H4 (cell line): ENCODE measurements at places on chromosomes 13 and 19. TPM values are rescaled to one million over a fixed set of nuclear protein-coding genes. Genes with fewer than 3 reads are reported as not detected.

Gene OR2Z1
- total RNA-seq: not detected in 2 replicates

Gene TIMM44
- total RNA-seq: 64.9 and 86.8 TPM in 2 replicates

Gene ZNF816
- total RNA-seq: 15.5 and 17.1 TPM in 2 replicates

Gene UQCRFS1
- 29.1 and 37.1 TPM in 2 replicates for total RNA-seq

Gene SUGP2
- 21.7 and 25.2 TPM in 2 replicates for total RNA-seq

Gene MCF2L
- 4.5 and 13.1 TPM in 2 replicates for total RNA-seq

Gene OR10H1
- total RNA-seq: not detected in 2 replicates

Gene PCDH20
- 12.3 and 12.7 TPM in 2 replicates for total RNA-seq

Gene ZNF285
- 0.31 and 0.87 TPM in 2 replicates for total RNA-seq

Gene ZNF229
- total RNA-seq: 6.6 and 9.9 TPM in 2 replicates

Gene HMGB1
- total RNA-seq: 764 and 846 TPM in 2 replicates

Gene TBXA2R
- total RNA-seq: 1.6 TPM in 1 of 2 replicates, not detected in the other

Gene MTMR6
- 13.8 and 15.0 TPM in 2 replicates for total RNA-seq

DNA sequence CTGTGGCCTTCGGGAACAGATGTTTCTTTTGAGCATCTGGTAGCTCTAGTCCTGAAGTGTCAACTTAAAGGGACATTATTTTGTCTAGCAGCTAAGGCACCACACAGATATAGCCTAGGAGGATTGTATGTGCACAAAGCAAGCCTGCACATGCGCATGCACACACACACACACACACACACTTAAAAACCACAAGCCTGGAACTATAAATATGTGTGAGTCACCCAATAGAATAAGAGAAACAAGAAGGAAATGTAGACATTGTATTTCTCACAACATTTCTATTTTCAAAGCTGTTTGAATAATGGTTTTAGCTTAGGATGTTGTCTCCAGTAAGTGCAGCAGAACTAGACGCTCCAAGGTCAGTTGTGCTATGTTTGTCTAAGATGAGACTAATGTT is 516.5 kb downstream of the SUCLA2 start:
- DNase-seq: peak; percentile 44

DNA sequence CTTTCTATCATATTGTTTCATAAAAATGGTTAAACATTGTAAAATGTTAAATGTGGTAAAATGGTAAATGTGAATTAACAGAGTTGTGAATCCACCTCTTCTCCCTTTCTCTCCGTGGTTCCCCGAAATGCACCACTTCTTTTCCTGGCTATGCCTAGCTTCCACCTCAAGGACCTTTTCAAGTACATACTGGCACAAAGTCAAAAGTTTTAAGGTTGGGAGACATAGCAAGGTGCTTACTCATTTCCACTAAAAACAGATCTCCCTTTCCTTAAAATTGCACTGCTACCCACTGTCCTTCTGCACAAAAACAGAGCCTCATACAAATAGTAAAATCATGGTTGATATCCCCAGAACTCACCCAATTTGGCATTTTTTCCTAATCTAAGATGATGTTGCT is 558.2 kb downstream of the SLITRK6 start:
- DNase-seq: peak; percentile 44

- DNase-seq: no peak
Observed at GRCh38 chr13:50484472-50485113, 358.9 kb downstream of the DLEU7 start.

DNA sequence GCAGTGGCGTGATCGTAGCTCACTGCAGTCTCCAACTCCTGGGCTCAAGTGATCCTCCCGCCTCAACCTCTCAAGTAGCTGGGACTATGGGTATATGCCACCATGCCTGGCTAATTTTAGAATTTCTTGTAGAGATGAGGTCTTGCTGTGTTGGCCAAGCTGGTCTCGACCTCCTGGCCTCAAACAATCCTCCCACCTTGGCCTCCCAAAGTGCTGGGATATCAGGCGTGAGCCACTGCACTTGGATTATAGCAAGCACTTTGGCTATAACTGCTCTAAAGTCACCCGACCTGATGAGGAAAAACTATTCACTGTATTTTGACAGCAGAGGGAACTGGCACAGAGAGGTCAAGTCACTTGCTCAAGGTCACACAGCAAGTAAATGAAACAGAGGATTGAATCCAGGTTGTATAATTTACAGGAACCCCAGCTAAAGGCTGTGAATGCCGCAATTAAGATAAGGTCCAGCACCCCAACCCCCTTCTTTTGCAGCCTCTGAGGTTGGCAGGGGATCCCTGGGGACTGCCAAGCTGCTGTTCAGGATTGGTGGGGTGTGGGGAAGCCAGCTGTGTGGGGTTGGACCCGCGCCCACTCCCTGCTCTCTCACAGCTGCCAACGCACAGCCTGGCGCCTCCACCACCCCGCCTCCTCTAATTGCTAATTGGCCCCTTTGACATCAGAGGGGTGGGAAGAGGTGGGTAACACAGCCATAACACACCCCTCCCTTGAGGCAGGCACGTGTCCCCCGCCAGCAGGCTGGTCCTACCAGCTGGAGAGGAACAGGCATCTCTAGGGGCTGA is 6.0 kb downstream of the TMIGD2 start:
- peak; percentile 66 for DNase-seq

DNA sequence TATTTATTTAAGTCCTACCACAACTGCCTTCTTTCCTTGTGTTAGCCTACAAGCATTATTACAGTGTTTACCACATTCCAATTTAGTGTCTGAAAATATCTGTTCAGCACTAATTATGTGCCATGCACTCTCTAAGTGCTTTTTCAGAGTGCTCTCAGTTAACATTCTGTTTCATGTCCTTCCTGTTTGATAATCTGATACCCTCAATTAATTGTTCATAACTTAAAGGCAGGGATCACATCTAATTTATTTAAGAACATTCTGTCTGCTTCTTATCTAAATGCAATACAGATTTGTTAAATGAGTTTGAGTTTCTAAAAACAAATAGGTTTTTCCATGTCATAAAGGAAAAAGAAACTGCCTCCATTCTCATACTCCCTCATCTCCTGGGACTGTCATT is 649.6 kb upstream of the ATXN8OS start:
- DNase-seq: no peak

DNA sequence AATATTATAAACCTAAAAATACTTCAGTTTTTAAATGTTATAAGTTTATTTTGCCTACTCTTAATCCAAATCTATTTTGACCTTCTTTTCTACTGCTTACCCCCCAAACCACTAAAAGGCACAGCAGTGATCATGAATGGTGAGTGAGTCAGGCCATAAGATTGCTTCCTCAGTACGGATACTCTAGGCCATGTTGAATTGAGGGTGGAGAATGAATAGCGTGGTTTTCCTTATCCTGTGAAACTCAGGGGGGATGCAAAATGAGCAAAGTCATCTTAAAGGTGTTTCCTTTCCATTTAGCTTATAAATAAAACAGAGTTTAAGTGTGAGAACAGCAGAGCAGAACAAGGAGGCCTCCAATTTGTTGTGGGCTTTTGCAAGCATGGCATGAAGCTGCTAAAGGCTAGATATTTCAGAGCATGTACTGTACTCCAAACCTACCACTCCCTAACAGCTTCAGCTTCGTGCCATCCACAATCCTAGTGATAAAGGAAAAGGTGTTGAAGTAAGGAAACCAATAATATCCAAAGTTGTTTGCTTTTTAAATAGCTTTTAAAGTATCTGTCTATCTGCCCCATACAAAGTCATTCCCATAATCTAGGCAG is 25.0 kb downstream of the SERPINE3 start:
- DNase-seq: peak; percentile 6

DNA sequence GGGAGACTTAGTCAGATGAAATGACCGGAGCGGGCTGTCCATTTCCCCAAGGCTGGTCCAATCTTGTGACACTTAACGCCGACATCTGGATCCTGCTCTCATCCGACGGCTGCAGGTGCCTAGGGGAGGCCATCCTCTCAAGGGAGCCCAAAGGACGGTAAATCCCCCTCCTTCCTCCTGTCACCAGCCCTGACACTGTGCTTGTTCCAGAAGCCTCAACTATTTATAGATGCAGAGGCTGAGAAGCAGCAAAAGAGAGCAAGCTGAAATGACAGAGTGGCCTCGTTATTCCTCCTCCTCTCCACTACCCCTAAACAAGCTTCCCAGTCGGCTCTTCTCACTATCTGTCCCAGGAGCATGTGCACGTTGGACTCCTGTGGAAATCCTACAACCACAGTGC is 533.7 kb downstream of the LIG4 start:
- DNase-seq: no peak

DNA sequence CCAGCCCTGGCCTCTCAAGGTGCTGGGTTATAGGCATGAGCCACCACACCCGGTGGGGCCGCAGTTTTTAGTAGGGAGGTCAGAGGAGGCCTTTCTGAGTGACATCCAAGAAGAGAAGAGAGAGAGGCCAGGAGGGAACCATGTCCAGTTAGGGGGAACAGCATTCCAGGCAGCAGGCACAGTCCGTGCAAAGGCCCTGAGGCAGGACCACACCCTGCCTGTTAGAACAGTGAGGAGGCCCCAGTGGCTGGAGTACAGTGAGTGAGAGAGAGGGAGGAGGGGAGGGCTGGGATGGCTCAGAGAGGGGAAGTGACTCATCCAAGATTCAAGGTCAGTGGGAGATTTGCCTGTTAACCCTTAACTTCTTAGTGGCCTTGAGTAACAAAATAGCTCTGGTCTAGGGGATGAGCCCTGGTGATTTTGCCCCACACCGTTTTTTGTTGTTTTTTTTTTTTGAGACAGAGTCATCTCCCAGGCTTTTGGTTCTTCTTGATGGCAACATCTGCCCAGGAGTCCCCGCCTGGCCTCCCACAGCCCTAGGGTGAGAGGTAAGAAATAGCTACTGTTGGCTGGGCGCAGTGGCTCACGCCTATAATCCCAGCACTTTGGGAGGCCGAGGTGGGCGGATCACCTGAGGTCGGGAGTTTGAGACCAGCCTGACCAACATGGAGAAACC is 2.7 kb upstream of the PLIN3 start:
- peak; percentile 91 for DNase-seq

GRCh38 chr13:45238945-45239795 is 38.3 kb upstream of the KCTD4 start:
- DNase-seq: no peak

GRCh38 chr13:31310356-31310755 is 110.6 kb downstream of the B3GLCT start:
- DNase-seq: no peak

- no peak for DNase-seq
Observed at GRCh38 chr19:4717191-4717965, 6.3 kb downstream of the DPP9 start.

DNA sequence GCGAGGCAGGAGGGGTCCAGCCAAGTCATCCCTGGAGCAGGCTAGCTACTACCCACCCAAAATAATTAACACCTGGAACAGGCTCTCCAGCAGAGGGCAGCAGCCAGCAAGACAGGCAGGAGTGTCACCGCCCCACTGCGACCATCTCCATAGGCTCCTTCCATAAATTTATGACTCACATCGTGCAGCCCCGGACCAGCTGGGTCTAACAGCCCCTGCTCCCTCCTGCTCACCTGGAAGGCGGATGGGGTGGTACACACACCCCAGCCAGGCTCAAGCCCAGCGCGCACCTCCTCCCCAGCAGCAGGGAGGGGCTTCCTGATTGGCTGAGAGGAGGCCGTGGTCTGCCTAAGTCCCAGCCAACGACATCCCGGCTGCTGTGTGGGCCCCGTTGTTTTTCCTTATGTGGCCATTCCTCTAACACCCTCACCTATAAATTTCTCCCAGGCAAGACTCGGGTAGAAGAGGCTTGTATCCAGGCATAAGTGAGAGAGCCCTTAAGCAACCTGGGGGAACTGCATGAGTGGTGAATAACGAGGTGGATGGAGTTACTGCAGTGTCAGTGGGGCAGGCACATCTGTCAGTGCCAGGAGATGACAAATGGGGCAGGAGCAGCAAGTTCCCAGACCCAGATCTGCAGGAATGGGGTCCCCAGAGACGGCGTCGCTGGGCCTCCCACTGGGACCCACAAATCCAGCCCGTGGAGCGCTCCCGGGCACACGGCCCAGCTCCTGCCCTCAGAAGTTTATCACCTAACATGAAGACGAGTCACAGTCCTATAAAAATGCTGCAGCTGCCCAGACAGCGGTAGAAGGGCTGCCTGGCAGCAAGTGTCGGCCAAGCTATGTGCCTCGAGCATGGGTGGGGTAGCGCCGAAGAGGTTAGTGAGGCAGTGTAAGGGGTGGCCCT is 43.1 kb downstream of the CEBPG start:
- DNase-seq: peak; percentile 70

DNA sequence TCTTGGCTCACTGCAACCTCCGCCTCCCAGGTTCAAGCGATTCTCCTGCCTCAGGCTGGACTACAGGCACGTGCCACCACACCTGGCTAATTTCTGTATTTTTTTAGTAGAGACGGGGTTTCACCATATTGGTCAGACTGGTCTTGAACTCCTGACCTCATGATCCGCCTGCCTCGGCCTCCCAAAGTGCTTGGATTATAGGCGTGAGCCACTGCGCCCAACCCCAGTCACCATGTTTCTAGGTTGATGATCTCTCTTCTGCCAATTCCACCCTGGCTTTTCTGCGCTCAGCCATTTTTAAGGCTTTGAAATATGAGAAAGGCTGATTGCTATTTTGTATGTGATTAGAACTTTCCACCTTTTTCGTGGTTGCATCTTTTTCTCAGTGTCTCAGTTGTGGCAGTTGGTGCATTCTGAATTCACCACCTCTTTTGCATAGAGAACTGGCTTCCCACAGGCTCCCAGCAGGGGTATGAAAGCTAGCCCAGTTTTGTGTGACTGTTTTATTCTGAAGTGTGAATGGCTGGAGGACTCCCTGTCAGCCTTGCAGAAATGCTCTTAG is 15.5 kb downstream of the CEACAM1 start:
- DNase-seq: no peak

- no peak for DNase-seq
Observed at GRCh38 chr19:51766461-51766860, 5.5 kb downstream of the FPR2 start.

- no peak for DNase-seq
Observed at GRCh38 chr19:35725216-35725861, 7.5 kb downstream of the KMT2B start.

DNA sequence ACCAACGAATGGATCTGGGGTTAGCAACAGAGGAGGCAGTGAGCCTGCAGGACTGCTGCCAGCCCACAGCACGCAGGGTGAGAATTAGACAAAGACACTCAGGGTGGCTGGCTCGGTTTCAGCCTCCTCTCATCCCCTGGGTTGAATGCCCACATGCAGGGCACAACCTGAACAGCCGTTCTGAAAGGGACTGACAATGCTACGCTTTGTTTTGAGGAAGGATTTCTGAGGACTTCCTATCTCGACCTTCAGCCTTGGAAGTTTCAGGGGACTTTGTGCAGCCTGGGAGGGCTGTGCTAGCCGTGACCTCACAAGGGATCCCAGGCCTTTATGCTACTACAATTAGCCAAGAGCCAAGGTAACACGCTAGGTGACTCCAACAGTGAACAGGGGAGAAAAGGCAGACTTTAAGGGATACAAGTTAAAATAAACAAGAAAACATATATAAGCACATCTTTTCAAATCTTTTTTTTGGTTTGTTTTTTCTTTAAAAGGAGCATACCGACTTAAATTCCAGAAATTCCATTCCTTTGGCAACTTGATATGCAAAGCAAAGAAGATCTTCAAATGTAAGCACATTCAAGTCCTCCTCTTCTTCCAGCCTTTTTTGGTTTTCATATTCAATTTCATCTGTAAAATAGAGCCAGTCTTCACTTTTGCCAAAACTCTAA is 34.5 kb upstream of the URAD start:
- no peak for DNase-seq
